ENCODE measurements at places on chromosomes 4 and X.

GRCh38 chrX:150664290-150664689 lies 28.9 kb upstream of the MTMR1 start:
- DNase-seq = no peak

- DNase-seq = no peak
These were observed 286.0 kb upstream of the RASGEF1B start for GRCh38 chr4:81757691-81758090.

- DNase-seq = peak; percentile 0
These were observed 40.3 kb upstream of the ATXN3L start for GRCh38 chrX:13360146-13360545.

- no peak for DNase-seq
These were observed 211.4 kb downstream of the MID1IP1 start for GRCh38 chrX:39012621-39013111.

- DNase-seq = no peak
These were observed 24.0 kb downstream of the TAB3 start for GRCh38 chrX:30865015-30865414.

DNA sequence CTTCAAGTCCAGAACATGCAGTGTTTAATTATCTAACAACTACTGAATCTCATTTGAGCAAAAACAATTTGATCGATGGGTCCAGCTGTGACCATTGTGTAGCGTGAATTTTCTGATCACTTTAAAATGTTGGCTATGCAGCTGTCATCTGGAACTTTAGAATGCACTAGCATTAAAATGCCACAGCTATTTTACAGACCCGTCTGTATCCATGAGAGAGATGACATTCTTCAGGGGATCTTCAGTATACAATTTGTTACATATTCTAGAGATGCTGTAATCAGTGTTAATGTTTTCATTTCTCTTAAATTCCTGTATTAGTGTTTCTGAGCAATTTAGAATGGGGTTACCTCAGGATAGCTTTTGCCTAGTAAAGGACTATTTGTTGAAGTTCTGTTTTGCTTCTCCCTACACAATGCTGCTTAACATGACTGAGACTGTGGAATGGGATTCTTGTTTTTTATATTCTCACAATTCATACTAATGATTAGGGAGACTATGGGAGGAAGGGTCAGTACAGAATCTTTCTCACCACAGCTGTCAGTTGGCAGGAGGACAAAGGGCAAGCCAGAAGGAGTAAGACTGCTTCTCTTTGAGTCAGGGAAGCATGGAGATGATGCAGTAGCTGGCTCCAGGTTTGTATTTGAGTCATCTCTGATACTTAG lies 13.2 kb upstream of the CTSO start:
- DNase-seq = no peak

GRCh38 chrX:46198858-46199257 lies 346.4 kb downstream of the ZNF674 start:
- DNase-seq = no peak

DNA sequence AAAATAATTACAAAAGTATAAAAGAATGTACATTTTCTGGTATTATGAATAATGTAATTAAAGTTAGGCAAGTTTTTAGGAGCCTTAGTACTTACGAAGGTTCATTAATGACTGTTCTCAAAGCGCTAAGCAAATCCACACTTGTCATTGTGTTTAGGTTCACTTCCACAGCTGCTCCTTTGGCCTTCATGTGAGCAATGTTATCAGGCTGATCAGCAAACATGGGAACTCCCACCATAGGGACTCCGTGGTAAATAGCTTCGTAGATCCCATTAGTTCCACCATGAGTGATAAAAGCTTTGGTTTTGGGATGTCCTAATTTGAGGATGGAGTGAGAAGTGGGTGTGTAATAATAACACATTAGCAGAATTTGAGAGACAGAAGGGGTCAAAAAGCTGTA lies 45.1 kb downstream of the UGT2A2 start:
- no peak for DNase-seq

DNA sequence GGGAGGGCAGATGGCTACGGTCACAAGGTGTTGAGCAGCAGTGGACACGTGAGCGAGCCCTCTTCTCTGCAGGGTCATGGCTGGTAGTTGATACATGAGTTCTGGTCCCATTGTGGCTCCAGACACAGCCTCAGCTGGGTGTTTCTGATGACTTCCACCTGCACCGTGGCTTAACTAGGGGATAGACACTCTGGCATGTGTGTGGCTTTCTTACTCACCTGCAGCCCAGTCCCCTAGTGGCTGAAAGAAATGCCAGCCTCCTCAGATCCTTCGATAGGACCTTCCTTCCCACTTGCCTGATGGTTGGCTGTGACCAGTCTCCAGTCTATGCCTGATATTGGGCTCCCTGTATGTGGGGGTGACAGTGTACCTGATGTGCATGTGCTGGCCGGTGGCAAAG lies 5.0 kb downstream of the GPR78 start:
- no peak for DNase-seq

- no peak for DNase-seq
These were observed 180.8 kb downstream of the VEGFC start for GRCh38 chr4:176611951-176612350.

DNA sequence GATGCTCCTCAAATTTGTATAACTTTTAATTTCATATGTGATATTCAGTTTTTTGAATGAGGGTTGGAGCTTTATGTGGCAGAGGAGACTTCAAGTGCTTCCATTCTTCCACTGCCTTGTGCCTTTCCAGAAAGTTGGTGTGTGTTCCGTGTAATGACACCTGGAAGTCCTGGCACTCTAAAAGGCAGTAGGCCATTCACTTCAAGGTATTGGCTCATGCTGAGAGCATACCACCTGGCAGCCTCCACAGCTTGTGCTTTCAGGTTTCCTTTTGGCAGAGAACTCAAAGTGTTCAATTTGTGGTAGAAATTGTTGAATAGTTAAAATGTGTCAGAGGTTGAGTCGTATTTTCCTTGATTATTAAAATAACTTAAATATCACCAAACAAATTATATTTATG lies 49.6 kb downstream of the GRIA2 start:
- DNase-seq = no peak

- DNase-seq = no peak
These were observed 65.6 kb upstream of the PCDH18 start for GRCh38 chr4:137597752-137598430.

- no peak for DNase-seq
These were observed 22.8 kb downstream of the GABRB1 start for GRCh38 chr4:47054130-47054529.

- no peak for DNase-seq
These were observed 37.8 kb downstream of the DGKK start for GRCh38 chrX:50432829-50433289.

GRCh38 chrX:13689741-13690211 lies 848 bp downstream of the RAB9A start:
- DNase-seq = no peak

DNA sequence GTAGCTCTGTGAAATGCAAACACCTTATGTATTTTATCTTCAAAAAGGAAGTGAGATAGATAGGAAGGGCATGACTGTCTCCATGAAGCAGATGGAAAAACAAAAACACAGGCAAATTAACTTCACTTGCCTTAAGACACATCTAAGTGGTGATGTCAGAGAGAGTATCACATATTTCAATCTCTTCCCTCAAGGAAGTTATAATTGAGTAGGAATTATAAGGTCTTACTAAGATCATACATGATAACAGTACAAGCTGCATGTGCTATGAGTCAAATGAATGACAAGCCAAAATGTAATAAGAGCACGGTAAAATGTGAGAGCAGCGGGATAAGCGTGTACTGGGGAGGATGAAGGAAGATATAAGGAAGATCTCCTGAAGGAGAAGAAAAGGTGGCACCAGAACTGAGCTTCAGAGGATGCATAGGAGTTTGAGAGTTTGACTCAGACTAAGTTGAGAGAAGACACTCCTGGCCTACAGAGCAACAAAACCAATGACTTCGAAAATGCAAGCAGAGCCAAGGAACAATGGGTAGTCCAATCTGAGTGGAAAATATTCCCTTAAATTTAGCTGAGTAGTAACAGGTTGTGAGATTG lies 43.3 kb upstream of the GALNT7 start:
- DNase-seq = no peak

DNA sequence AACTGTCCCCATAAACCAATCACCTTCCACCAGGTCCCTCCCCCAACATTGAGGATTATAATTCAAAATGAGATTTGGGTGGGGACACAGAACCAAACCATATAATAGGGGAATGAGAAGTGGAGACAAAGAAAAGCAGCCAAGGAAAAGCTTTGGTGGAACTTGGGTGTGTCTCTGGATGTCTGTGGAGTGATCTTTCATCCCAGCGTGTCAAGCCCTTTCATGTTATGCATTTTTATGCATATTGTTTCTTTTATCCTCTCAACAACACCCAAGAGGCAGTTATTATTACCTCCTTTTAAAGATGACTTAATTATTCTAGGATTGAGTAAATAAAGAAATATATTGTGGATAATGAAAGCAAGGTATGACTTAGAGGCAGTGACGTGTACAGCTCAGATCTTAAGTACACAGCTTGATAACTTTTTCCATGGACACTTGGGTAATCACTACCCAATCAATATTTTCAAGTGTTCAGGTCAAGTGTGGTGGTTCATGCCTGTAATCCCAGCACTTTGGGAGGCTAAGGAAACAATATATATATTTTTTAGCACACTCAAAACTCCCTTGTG lies 42.6 kb upstream of the HOPX start:
- DNase-seq = no peak

DNA sequence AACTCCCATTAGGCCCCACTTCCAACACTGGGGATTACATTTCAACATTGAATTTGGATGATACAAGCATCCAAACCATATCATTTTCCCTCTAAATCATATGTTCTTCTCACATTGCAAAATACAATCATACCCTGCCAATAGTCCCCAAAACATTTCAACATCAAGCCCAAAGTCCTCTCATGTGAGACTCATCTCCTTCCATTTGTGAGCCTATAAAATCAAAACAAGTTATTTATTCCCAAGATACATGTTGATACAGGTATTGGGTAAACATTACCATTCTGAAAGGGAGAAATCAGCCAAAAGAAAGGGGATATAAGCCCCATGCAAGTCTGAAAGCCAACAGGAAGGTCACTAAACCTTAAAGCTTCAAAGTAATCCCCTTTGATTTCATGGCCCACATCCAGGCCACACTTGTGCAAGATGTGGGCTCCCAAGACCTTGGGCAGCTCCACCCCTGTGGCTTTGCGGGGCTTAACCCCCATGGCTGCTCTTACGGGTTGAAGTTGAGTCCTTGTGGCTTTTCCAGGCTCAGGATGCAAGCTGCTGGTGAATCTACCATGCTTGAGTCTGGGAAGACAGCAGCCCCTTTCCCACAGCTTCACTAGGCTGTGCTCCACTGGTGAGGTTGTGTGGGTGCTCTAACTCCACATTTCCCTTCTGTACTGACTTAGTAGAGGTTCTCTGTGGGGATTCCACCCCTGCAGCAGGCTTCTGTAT lies 40.6 kb upstream of the SERTM2 start:
- DNase-seq = no peak

DNA sequence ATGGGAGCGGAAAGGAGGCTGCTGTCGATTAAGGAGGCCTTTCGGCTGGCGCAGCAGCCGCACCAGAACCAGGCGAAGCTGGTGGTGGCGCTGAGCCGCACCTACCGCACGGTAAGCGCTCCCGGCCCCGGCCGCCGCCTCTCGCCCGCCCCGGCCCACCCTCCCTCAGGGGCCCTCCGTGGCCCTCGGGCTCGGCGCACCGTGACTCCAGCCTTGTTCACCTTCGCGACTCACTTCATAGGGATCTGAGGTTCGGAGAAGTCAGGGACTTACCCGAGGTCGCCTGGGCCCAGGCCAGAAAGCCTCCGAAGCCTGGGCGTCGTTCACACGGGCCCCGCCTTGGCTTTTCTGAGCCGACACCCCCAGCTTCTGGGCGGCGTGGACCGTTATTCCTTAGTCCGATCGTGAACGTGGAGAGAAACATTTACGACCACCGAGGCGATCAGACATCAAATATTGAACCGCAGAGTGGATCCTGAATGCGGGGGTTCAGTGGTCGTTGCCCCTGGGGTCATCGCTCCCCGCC lies 362 bp downstream of the NCAPG start:
- no peak for DNase-seq

DNA sequence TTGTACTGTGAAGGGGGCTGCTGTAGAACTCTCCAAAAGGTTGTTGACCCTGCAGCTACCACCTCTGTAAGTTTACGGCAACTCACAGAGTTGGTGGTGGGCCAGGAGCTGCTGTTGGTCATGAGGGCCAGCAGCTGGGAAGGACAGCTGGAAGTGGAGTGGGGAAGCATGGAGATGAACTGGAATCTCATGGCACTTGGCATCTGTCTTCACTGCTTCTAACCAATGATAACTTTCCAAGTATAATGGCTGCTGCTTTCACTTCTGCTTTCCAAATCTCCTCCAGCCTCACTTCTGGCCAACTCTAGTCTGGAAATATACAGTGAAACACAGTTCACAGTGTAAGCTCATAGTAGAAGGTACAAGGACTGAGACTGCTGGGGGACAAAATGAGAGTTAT lies 126.5 kb upstream of the INTU start:
- no peak for DNase-seq

GRCh38 chrX:23729214-23729613 lies 13.9 kb downstream of the ACOT9 start:
- DNase-seq = no peak

GRCh38 chrX:120672389-120672788 lies 42.5 kb upstream of the C1GALT1C1 start:
- no peak for DNase-seq

DNA sequence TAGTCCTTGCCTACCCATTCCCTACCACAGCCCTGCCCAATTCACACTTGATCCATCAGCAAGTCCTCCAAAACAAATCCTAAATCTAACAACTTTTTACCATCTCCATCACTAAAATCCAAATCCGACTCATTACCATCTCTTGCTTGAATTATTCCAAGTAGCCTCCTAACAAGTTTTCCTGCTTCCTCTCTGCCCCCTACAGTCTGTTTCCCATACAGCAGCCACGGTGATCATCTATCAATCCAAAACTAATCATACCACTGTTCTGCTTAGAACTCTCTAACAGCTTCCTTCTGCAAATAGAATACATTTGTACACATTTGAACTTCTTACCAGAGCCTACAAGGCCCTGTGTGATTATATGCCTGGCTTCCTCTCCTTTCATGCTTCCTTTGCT lies 133.0 kb downstream of the SHROOM4 start:
- DNase-seq = no peak

GRCh38 chr4:91147067-91147466 lies 1019.9 kb downstream of the CCSER1 start:
- DNase-seq = no peak

DNA sequence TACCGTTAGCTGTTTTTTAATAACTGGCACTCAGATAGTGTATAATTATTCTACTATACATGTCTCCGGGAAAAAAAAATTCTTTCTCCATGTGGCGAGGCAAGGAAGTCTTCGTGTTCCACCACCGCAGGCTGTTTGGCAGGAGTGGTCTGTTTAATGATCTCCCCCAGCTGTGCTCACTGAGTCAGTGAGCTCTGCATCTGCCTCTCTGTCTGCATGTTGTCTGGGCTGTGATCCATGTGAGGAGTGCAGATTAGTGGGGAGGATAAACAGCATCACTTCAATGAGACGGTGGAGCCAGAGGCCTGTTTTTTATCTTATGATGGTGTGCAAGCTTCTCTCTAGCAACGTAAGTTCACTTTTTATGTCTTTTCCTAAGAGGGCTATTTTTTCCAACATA lies 69.8 kb downstream of the RPS3A start:
- DNase-seq = no peak

- DNase-seq = no peak
These were observed 15.5 kb upstream of the RBBP7 start for GRCh38 chrX:16885628-16886027.
